ENCODE measurements at places on chromosomes 13 and 19. TPM values are rescaled to one million over a fixed set of nuclear protein-coding genes. Genes with fewer than 3 reads are reported as not detected.

- DNase-seq, result no peak
These were observed 27.3 kb downstream of the MYO16 start for GRCh38 chr13:108656742-108657141.

DNA sequence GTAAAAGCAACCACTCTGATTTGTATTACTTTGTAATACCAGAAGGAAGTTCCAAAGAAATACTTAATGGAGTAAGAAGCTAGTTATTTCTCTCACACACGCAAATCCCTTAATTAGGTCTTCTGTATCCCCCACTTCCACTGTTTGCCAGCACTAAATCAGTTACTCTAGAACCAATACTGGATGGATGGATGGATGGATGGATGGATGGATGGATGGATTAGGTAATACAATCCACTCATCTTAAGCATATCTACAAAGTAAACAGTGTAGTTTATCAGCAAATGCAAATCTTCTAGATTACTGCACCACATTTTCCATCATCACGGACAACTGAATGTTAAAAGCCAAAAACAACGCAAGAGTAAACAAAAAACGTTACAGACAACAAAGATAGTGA lies 5.2 kb upstream of the EFNB2 start:
- DNase-seq, result no peak

- DNase-seq, result no peak
These were observed 684.4 kb upstream of the PCDH9 start for GRCh38 chr13:67914535-67914934.

DNA sequence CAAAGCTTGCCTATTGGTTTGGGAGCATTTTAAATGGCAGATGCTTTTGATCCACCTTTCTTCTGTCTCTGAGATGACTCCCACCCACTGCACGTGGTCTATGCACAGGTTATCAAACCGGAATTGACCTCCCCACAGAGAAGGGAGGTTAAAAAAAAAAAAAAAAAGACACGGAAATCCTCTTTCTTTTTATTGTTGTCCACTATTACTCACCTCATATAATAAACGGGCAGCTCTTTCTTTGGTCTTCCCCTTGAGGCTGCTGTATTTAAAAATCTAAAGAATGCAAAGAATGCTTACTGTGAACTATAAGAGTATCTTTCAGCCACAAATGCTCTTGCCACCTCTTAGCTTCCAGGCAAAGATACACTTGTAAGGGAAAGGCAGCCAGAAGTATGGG lies 329.7 kb downstream of the NDFIP2 start:
- DNase-seq, result peak; percentile 84

The PROZ gene
- total RNA-seq, result not detected

- DNase-seq, result peak; percentile 44
These were observed 11.2 kb upstream of the PRR19 start for GRCh38 chr19:42290523-42291434.

The ZIC2 gene
- 2.4 TPM for total RNA-seq

The CFAP97D2 gene
- not detected for total RNA-seq

DNA sequence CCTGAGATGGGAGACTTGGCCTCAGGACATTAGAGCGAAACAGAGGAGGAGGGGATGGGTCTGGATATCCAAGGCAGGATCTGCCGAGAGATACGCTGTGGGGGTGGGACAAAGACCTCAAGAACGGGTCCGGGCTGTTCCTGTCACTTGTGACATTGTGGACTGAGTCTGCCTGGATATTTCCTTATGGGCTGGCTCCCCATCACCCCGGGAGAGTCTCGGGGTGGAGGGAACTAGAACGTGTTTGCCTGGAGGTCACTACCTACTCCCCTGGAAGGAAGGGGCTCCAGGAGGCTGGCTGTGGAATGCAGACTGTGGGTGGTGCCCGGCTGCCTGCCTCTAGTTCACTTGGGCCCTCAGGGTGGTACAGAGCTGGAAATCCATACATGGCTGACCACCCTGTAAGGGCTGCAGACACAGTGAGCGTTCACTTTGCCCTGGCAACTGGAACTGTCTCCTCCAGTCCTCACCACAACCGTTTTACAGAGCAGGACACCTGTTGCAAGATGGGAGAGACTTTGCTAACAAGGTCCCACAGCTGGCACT lies 26.4 kb downstream of the DNM2 start:
- no peak for DNase-seq
